ENCODE measurements at places on chromosomes 4 and X. TPM values are rescaled to one million over a fixed set of nuclear protein-coding genes. Genes with fewer than 3 reads are reported as not detected.

The GEMIN8 gene
- 10.7 TPM for total RNA-seq

The SCFD2 gene
- 14.8 TPM for total RNA-seq

The CDK16 gene
- 52.0 TPM for total RNA-seq

The ASB5 gene
- total RNA-seq, result 94.7 TPM

The NCAPG gene
- 13.6 TPM for total RNA-seq

The KCND1 gene
- total RNA-seq, result 0.66 TPM

The ZGRF1 gene
- 13.8 TPM for total RNA-seq

The MMRN1 gene
- 6.8 TPM for total RNA-seq

The SNCA gene
- 16.5 TPM for total RNA-seq

The PUDP gene
- 17.4 TPM for total RNA-seq

The ARMCX4 gene
- total RNA-seq, result 18.5 TPM

The MAGEE2 gene
- total RNA-seq, result 0.27 TPM

The CSAG1 gene
- total RNA-seq, result not detected

The IL2RG gene
- 0.98 TPM for total RNA-seq

The MAB21L2 gene
- 0.22 TPM for total RNA-seq

The ADGRA3 gene
- 44.9 TPM for total RNA-seq

The SUPT20HL1 gene
- 0.04 TPM for total RNA-seq

The FGG gene
- total RNA-seq, result 0.44 TPM

The RAB39B gene
- 0.40 TPM for total RNA-seq

The MGAT4D gene
- total RNA-seq, result not detected

The TEX13C gene
- not detected for total RNA-seq

The STARD8 gene
- total RNA-seq, result 13.1 TPM

The FGF13 gene
- total RNA-seq, result 66.8 TPM

The PCYT1B gene
- total RNA-seq, result 1.4 TPM

The SLC16A2 gene
- total RNA-seq, result 18.9 TPM

The MAGEA3 gene
- total RNA-seq, result not detected

The STK32B gene
- total RNA-seq, result 3.8 TPM

The AKAP17A gene
- total RNA-seq, result 19.9 TPM

The CT55 gene
- total RNA-seq, result 0.27 TPM

The XPNPEP2 gene
- 4.2 TPM for total RNA-seq

All from muscle of leg (tissue), 16 donors.